Prostate gland (tissue), 2 donors: ENCODE measurements at places on chromosomes 4 and X.

DNA sequence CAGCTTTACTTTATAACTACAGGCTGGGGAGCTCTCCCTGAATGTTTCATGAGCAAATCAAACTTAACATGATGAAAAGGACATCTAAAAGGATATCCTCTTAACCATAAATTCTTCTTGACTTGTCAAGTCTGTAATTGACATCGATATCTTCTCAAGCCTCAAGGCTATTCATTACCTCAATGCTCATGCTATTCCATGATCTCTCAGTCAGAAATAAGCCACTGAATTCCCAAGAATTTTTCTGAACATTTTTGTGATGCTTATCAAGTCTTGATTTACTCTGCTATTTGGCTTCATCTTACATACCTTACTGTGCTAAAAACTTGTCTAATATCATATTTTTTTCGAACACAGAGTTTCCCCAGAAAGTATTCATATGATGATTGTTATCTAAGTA is 433.4 kb downstream of the PDGFC start:
- DNase-seq = no peak

GRCh38 chrX:6990552-6991193 is 156.8 kb upstream of the STS start:
- no peak for DNase-seq

DNA sequence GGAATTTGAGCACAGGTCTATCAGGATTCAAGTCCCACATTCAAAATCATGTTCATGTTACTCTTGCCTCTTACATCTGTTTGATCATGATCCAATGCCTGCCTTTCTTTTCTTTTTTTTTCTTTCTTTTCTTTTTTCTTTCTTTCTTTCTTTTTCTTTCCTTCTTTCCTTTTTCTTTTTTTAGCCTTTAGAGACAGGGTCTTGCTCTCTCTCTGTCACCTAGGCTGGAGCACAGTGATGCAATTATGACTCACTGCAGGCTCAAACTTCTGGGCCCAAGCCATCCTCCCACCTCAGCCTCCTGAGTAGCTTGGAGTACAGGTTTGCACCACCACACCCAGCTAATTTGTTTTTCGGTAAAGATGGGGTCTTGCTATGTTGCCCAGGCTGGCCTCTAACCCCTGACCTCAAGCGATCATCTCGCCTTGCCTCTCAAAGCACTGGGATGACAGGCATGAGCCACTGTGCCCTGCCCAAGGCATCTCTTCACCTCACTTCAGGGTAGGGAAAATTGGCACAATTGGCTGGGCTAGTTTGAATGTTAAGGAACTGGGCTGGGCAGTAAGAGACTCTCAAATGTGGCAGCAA is 359.2 kb downstream of the FBXW7 start:
- DNase-seq = no peak

GRCh38 chr4:108612365-108612764 is 8.0 kb upstream of the RPL34 start:
- DNase-seq = no peak

DNA sequence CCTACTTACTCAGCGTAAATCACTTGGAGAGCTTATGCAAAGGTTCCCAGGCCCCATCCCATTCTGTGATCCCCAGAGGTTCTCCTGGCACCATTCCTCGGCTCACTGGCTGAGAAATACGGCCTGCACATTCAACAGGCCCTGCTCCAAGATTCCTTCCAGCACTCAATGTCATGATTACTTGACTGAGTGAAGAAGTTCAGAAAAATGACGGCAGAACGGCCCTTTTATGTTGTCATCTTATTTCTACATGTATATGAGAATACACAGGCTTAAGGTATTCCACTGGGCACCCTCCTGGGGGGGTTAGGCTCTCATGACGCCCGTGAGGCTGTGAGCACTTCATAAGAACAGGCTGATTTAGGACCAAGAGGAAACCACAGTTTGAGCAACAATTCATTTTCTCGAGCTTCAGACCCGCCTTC is 190.6 kb downstream of the NSUN7 start:
- DNase-seq = no peak
